ENCODE measurements at places on chromosomes 2 and 18.

DNA sequence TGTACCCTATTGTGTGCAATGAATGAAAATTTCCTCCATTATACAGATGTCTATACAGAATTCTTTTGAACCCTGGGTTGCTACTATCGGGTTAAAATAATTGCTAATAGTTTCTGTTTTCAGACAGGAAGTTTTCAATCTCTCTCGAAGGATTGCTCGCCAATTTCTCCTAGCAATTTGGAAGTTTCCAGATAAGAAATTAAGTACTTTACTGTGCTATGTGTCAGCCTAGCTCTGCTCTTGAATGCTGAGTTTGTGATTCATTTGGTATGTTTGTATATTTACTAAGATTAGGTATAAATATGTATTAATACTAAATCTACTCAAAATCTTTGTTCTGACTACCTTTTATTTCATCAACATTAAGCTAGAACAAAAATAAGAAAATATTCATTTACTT lies 74.6 kb upstream of the ARL5A start:
- DNase-seq, result no peak

GRCh38 chr2:174683392-174683759 lies 80.9 kb downstream of the CHRNA1 start:
- DNase-seq, result peak; percentile 41

- no peak for DNase-seq
These were observed 894 bp downstream of the SMAD7 start for GRCh38 chr18:48949606-48950535.

- no peak for DNase-seq
These were observed 34.7 kb downstream of the KIDINS220 start for GRCh38 chr2:8802741-8803140.

DNA sequence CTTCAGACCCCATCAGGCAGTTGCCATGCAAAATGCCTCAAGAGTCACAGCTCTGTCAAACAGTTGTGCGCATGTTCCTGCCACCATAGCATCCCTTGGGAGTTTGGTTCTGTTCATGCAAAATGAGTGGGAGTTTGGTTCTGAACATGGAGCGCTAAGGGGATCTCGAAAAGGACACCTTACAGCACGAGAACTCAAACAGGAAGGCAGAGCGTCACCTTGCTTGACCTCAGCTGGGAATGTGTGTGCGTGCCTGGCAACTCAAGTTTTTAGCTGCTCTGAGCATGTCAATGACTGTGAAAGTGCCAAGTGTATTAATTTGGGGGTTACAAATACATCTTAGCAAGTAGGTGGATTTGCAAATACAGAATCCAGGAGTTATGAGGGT lies 16.6 kb downstream of the MALL start:
- DNase-seq, result no peak

DNA sequence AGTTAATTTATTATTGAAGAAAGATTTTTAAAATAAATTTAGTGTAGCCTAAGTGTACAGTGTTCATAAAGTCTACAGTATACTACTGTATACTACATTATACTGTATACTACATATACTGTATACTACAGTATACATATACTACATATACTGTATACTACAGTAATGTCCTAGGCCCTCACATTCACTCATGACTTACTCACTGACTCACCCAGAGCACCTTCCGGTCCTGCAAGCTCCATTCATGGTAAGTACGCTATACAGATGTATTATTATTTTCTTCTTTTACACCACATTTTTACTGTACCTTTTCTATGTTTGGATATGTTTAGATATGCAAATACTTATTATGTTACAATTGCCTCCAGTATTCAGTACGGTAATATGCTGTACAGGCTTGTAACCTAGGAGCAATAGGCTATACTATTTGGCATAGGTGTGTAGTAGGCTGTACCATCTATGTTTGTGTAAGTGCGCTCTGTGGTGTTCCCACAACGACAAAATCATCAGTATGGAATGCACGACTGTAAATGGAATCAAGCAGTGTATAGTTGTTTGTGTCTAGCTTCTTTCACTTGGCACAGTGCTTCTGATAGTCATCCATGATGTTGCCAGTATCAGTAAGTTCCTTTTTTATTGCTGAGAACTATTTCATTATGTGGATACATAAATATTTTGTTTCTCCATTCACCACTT lies 245.7 kb downstream of the MTX2 start:
- no peak for DNase-seq

DNA sequence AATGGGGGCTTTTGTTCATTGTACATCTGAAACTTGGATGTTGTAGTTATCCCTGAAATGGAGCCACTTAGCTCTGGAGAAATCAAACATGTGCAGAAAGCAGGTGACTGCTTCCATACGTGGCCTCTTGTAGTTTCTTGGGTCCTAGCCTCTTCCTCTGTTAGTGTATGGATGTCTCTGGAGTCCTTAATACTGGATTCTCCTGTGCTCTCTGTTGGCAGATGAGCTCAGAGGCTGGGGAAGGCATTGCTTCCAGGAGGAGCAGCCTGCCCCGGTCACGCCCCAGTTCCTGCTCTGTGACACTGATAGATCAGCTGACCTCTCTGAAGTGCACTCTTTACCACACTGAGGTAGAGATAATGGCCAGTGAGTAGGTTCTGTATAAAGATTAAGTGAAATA lies 176.2 kb downstream of the LDLRAD4 start:
- no peak for DNase-seq

GRCh38 chr2:44598330-44599119 lies 236.8 kb downstream of the CAMKMT start:
- no peak for DNase-seq
